ENCODE measurements at places on chromosomes 1 and 21.

DNA sequence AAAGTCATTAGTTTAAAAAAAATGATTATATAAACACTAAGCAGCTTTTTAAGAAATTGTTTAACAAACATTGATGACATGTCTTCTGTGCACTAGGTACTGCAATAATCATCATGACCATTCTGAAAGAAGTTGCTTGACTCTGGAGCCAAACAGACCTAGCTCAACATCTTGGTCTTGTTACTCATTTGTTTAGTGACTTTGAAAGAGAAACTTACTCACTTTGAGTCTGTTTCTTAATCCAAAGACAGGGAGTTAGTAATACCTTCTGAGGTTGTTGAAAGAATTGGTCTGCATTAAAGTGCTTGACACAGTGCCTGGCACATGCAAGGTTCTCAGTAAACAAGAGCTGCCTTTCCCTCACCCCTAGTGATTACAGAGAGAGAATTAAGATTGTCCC, 84.4 kb downstream of the SGIP1 start:
- no peak for DNase-seq

DNA sequence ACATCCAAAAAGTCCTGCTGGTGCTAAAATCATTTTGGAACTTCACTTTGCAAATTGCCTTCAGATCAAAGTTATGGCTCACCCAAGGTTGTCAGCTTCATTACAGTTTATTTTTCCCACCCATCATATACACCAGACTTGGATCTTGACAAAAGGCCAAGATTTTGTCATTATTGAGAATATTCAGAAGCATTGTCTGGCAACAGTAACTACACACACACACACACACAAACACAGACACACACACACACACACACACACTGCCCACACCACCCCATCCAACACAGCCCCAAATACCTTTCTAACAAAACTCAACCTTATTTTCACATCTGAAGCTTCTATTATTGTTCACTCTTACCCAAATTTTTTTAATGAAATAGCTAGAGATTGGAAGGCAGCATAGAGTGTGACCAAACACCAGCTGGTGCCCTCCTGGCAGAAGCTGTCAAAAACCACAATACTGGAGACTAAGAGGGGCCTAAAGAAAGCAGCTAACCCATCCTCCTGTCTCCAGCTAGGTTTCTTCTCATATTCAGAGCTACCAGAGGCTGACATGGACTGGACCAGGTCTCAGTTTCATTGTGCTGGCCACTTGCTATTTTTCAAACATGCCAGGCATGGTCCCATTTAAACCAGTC, 139.1 kb upstream of the ZC3H11B start:
- no peak for DNase-seq

DNA sequence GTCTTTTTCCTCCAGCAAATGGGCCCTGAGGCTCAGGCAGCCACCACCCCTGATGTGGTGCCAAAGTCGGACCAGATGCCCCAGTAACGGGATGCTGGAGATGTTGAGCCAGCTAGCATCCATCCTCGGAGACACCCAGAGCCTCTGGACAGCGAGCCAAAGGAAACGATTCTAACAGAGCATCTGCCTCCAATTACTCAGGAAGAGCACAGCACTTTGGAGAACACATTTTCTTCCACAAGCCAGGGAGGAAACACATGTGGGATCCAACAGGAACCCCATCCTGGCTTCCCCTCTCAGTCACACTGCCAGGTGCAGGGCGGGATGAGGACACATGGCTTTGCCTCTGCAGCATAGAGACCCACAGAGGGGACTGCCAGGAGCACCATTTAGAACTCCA, 44.9 kb downstream of the C1orf198 start:
- no peak for DNase-seq

- DNase-seq: no peak
Observed at GRCh38 chr1:43441894-43442637, 11.7 kb downstream of the HYI start.

GRCh38 chr1:47479664-47480063, 41.8 kb downstream of the FOXD2 start:
- DNase-seq: no peak

- no peak for DNase-seq
Observed at GRCh38 chr1:118961156-118961555, 27.0 kb downstream of the TBX15 start.

- DNase-seq: no peak
Observed at GRCh38 chr1:68961143-68961542, 464.3 kb upstream of the DEPDC1 start.

DNA sequence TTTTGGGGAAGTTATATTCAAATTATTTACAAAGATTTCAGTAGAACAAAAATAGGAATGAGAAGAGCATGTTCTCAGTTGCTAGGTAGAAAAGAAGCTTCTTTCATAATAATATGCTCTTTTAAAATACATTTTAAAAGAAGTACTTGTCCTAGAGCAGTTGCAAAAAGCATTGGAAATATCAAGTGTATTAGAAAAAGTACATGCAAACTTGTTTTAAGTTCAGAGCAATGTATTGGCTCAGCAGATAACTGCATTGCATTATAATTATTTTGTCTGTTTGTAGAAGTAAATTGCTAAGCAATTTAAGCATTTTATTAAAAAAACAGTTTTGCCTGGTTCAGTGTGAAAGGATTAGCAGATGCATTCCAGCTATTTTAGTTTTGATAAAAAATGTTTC, 806.4 kb downstream of the USP25 start:
- DNase-seq: no peak

DNA sequence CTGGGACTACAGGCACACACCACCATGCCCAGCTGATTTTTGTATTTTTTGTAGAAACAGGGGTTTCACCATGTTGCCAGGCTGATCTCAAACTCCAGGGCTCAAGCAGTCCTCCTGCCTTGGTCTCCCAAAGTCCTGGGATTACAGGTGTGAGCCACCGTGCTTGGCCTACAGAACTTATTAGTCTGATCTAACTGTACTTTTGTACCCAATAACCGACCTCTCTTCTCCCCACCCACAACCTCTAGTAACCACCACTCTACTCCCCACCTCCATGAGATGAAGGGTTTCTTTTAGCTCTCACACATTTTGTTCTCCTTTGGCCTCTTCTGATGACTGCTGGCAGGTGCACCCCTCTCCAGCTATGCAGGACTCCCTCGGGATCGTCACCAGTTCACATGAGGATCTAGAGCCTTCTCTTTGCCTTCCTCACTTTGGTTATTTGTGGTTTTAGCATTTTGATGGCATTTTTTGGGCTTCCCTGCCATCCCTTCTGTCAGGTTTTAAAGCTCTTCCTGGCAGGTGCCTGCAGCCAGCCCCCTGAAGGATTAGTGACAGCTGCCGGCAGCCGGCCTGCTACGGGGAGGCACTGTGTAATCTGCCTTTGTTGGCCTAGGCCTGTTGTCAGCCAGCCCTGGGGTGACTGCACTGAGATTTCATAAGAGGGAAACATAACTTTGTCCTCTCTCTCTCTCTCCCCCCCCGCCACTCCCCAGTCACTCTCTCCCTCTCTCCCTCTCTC, 99.8 kb upstream of the ATP1A1 start:
- no peak for DNase-seq

- no peak for DNase-seq
Observed at GRCh38 chr1:214913966-214914365, 168.6 kb upstream of the KCNK2 start.

DNA sequence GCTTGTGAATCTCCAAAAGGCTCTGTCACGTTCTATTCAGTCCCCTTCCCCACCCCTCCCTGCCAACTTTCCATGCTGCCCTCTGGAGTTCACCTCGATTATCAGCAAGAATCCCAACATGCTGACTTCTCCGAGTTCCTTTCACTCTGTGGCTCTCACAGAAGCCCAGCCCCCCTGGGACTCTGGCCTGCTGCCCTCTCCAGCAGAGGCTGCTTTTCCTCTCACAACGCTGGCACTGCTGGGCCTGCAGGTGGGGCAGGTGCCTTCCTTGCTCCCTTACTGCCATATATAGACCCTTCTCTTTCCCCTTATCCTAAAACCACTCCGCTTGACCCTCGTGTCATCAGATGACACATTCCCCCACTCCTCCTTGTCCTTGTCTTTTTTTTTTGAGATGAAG, 10.2 kb upstream of the RNF186 start:
- no peak for DNase-seq

DNA sequence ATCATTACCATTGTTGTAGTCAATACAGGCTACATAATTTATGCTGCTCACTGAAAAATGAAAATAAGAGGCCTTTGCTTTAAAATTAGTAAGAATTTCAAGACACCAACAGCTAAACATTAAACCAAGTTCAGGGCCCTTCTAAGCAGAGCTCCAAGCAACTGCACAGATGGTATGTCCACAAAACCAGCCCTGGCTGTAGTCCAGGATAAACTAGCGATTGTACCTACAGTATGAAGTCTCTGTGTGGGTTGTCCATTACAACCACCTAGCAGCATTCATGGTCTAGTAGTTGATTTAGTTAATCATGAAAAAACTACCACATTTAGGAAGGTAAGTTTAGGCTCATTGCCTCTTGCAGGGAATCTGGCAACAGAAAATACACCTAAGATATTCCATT, 35.3 kb downstream of the CLCA4 start:
- no peak for DNase-seq

- peak; percentile 39 for DNase-seq
Observed at GRCh38 chr1:212035835-212036605, 472 bp downstream of the DTL start.

GRCh38 chr1:11414926-11415538, 63.9 kb upstream of the DISP3 start:
- no peak for DNase-seq

DNA sequence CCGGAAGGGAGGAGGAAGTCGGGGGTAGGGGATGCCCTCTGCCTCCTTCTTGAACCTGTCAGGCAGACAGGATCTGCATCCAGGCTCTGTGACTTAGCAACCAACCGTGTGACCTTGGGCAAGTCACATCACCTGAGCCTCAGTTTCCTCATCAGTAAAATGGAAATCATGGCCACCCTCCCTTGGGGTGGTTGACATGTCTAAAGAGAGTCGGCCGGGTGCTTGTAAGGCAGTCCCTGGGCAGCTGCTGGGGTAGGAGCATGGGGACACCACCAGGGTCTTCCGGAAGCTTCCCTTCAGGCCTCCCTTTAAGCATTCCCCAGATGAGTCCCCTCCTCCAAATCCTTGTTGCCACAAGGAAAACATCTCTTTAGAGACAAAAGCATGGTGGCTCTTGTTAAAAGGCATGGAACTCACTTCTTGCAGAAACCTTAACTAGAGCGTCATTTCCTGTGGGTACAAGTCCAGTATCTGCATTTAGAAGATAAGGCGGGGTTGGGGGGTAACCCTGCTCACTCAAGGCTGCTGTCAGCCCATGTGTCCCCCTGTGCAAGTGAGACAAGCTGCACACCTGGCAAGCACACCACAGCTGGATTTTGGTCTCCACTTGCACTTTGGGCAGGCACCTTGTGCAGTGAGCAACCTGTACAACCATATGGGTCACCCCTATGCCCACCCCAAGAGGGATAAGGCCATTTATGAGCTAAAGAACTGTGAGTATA, 10.4 kb downstream of the CLCNKB start:
- no peak for DNase-seq

- no peak for DNase-seq
Observed at GRCh38 chr1:100277866-100278265, 11.8 kb downstream of the RTCA start.

DNA sequence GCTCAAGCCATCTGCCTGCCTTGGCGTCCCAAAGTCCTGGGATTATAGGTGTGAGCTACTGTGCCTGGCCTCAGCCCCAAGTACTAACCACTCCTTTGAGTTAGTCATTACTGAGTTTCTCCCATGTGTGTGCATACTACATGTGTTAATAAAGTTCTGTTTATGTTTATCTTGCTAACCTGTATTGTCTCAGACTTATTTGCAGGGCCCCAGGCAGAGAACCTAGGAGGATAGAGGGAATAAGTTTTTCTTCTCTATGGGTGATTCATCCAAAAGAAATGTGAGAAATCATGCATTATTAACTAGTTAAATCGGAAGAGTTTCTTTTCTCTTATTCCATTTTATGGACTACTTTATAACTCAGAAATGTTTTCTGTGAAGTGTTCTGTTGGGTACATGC, 203.9 kb upstream of the CACYBP start:
- no peak for DNase-seq

DNA sequence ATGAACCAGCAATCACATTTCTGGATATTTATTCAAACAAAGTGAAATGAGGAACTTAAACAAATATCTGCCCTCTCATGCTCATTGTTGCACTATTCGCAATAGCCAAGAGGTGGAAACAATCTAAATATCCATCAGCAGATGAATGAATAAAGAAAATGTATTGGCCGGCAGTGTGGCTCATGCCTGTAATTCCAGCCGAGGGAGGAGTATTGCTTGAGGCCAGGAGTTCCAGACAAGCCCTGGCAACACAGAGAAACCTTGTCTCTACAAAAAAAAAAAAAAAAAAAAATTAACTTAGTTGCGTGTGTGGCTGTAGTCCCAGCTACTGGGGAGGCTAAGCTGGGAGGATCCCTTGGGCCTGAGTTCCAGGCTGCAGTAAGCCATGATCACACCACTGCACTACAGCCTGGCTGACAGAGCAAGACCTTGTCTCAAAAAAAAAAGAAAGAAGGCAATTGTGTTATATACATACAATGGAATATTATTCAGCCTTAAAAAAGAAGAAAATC, 191.4 kb downstream of the AKT3 start:
- DNase-seq: no peak

DNA sequence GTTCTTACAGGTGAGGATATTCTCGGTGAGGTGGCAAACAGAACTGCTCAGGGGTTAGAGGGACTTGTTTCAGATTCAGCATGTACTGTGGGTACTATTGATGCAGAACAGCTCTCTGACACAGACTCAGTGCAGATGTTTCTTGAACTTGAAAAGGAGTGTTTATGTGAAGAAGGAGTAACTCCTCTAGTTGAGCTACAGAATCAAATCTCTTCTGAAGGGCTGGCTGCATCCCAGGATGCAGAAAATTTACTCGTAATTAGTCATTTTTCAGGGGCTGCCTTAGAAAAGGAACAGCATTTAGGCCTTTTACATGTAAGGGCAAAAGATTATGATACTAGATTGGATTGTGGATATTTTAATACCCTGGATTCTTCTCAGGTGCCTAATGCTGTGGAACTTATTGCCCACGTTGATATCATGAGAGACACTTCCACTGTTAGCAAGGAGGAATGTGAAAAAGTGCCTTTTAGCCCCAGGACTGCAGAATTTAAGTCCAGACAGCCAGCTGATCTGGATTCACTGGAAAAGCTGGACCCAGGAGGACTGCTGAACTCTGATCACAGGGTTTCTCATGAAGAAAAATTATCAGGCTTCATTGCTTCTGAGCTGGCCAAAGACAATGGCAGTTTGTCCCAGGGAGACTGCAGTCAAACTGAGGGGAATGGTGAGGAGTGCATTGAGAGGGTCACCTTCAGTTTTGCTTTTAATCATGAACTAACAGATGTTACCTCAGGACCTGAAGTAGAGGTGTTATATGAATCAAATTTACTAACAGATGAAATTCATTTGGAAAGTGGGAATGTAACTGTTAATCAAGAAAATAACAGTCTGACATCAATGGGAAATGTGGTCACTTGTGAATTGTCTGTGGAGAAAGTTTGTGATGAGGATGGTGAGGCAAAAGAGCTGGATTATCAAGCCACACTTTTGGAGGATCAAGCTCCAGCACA, 79.6 kb upstream of the BMP8A start:
- DNase-seq: no peak

- no peak for DNase-seq
Observed at GRCh38 chr1:170511038-170511437, 20.9 kb upstream of the GORAB start.
